ENCODE measurements at places on chromosomes 4 and X.

- DNase-seq = no peak
Observed at GRCh38 chr4:42640613-42641012, 16.3 kb downstream of the ATP8A1 start.

DNA sequence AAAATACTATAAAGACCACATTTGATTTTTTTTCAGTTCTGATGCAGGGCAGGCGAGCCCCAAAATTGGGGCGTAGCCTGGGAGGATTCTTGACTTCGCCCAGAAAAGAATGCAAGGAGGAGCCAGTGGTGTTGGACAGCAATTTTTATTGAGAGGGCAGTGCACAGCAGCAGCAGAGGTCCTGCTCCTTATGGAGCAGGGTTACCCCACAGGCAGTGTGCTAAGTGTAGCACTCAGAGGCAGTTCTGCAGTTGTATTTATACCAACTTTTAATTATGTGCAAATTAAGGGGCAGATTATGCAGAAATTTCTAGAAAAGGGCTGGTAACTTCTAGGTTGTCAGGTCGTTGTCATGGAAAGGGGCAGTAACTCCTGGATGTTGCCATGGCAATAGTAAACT is 69.9 kb downstream of the GASK1B start:
- no peak for DNase-seq

DNA sequence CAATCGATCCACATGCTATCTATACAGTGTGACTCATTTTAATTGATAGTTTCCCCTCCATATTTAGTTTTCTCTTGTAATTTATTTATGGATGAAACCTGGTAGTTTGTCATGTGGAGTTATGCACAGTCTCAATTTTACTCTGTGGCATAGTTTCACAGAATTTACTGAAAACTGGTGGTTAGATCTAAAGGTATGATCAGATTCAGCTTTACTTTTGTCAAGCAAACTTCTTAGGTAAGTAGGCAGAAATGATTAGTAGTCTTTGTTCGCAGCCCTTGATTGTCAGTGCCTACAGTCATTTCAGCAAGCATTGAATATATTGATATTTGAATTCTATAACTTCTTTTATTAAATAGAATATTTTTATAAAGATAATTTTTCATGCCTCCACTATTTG is 2.5 kb downstream of the ADD1 start:
- DNase-seq = no peak

GRCh38 chrX:137051978-137052642 is 18.3 kb upstream of the GPR101 start:
- peak; percentile 56 for DNase-seq

DNA sequence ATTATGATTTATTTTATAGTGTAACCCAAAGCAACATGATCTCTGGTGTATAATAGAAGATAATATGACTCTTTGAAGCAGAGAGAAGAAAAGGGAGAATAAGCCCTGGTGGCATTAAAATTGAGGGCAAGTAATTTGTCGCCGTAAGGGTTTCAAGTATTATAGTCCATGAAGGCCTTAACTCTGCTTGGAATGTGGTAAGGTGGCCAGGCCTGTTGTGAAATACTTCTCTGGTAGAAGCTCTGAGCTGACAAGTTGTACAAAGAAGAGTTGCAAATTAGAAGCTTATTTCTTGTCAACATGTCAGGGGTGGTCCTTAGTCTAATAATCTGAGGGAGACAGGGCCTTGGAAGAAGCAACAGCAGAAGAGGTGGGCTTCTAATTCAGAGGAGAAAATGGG is 151.7 kb upstream of the HHIP start:
- no peak for DNase-seq

DNA sequence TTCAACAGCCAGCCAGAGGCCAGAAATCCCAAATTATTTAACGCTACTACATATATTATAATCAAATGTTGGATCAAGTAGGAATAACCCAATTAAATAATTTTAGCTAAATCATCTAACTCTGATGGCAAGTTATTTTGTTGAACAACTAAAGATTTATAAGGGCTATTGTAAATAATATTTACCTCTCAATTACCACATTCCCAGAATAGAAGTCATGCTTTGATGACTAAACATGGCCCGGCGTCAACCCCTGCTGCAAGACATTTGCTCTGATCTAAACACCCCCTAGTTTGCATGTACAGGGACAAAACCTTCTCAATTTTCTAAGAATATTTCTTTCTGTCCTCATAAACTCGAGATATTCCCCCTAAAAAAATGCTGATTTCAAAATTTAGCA is 14.2 kb downstream of the VEGFC start:
- no peak for DNase-seq

- no peak for DNase-seq
Observed at GRCh38 chr4:166274136-166274761, 401.2 kb downstream of the TLL1 start.

DNA sequence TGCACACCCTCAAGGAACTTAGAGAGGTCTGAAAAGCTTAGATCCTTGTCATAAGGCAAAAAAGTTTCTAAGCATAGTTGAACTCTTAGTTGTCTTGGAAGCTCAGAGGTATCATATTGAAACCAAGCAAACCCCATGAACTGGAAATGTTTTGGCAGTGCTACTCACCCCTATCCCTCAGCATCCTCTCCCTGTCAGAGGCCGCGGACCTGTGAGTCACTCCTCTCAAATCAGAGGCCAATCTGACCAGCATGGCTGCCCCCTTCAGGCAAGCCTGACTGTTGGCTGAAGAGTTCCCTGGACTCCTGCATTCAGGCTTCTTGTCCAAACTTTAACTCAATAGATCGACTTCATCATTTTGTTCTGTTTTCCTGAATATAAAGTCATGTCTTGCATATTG is 69.4 kb downstream of the KCNIP4 start:
- no peak for DNase-seq

- DNase-seq = peak; percentile 51
Observed at GRCh38 chr4:25484243-25484721, 107.2 kb downstream of the ANAPC4 start.

GRCh38 chr4:98305576-98305975 is 44.4 kb downstream of the RAP1GDS1 start:
- no peak for DNase-seq

DNA sequence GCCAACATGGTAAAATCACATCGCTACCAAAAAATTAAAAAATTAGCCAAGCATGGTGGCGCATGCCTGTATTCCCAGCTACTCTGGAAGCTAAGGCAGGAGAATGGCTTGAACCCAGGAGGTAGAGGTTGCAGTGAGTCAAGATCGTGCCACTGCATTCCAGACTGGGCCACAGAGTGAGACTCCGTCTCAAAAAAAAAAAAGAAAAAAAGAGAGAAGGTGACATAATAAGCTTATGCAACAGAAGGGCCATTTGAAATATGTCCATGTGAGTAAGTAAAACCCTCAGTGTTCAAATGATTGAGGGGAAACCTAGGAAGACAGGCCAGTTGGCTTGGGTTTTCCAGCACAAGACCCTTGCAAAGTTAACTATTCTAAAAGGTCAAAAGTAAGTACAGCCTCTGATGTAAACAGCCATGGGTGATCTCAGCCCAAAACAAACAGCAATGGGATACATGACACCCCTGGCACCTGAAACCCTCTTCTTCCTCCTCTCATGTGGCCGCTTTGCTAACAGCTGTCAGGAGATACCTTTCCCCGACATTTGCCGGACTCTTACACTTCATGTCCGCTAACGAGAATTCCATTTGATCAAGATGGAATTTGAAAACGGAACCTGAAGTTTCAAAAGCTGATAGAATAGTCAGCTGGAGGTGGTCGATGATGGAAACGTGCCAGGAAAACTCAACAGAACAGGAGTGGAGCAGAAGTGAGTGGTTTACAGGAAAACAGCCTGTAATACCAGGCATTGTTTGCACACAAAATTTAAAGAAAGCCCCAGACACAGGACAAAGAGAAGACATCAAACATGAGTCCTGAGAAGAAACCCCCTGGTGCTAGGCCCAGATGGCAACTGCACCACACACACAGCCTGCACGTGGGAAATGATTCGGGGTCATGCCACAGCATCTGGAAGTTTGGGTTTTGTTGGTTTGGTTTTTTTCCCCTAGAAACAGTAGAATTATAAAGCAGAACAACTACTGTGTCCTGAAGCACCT is 93.0 kb upstream of the STS start:
- no peak for DNase-seq

DNA sequence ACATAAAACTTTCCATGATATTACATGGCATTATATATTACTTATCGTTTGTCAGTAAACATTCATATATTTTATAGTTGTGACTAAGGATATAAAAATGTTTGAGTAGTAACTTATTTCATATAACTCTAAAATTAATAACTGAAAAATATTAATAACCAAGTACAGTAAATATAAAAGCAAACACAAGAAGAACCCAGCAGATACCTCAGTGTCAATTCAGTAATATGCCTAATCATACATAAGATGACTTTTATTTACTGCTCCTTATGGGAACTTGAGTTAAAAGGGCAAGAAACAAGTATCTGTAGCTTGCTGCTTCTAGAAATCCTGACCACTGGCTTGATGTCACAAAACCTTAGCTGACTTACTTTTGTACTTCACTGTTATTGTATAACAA is 28.4 kb upstream of the MAPK10 start:
- no peak for DNase-seq

- peak; percentile 80 for DNase-seq
Observed at GRCh38 chrX:63349307-63349706, 1.8 kb downstream of the SPIN4 start.

GRCh38 chr4:169311643-169312365 is 41.0 kb upstream of the SH3RF1 start:
- peak; percentile 9 for DNase-seq

- DNase-seq = no peak
Observed at GRCh38 chr4:98381306-98381705, 120.1 kb downstream of the RAP1GDS1 start.

- no peak for DNase-seq
Observed at GRCh38 chrX:65679071-65679540, 11.7 kb downstream of the MSN start.

Measured in NCI-H1092 treated with DMSO at 0.1 percent for 48 hours (cell line).